ENCODE measurements at places on chromosomes 16 and 17. TPM values are rescaled to one million over a fixed set of nuclear protein-coding genes. Genes with fewer than 3 reads are reported as not detected.

- no peaks in the 10 kb centered on the region for H3K27me3 ChIP-seq
- H3K27ac ChIP-seq: no peak overlapping the region
- peaks cover 3% of the 10 kb centered on the region for H3K4me1 ChIP-seq
- H3K36me3 ChIP-seq: no peaks in the 10 kb centered on the region
These were observed 13.4 kb upstream of the IRF8 start for GRCh38 chr16:85885537-85885936.

- H3K36me3 ChIP-seq: no peaks in the 10 kb centered on the region
- peaks cover 13% of the 10 kb centered on the region for H3K4me1 ChIP-seq
- DNase-seq: no peak
- H3K27ac ChIP-seq: no peak overlapping the region
- H3K27me3 ChIP-seq: no peaks in the 10 kb centered on the region
These were observed 6.8 kb upstream of the CAVIN1 start for GRCh38 chr17:42429726-42430447.

- DNase-seq: no peak
- H3K36me3 ChIP-seq: peaks cover 15% of the 10 kb centered on the region
- H3K4me3 ChIP-seq: no peak overlapping the region
- H3K27me3 ChIP-seq: no peaks in the 10 kb centered on the region
- peaks cover 5% of the 10 kb centered on the region for H3K4me1 ChIP-seq
These were observed 24.2 kb downstream of the SAP30BP start for GRCh38 chr17:75691371-75691791.

GRCh38 chr16:19660432-19660831 lies 57.6 kb downstream of the KNOP1 start:
- peaks cover 19% of the 10 kb centered on the region for H3K36me3 ChIP-seq
- H3K27me3 ChIP-seq: no peaks in the 10 kb centered on the region
- H3K4me3 ChIP-seq: no peak overlapping the region
- DNase-seq: no peak
- no peaks in the 10 kb centered on the region for H3K4me1 ChIP-seq
- no peak overlapping the region for H3K27ac ChIP-seq

DNA sequence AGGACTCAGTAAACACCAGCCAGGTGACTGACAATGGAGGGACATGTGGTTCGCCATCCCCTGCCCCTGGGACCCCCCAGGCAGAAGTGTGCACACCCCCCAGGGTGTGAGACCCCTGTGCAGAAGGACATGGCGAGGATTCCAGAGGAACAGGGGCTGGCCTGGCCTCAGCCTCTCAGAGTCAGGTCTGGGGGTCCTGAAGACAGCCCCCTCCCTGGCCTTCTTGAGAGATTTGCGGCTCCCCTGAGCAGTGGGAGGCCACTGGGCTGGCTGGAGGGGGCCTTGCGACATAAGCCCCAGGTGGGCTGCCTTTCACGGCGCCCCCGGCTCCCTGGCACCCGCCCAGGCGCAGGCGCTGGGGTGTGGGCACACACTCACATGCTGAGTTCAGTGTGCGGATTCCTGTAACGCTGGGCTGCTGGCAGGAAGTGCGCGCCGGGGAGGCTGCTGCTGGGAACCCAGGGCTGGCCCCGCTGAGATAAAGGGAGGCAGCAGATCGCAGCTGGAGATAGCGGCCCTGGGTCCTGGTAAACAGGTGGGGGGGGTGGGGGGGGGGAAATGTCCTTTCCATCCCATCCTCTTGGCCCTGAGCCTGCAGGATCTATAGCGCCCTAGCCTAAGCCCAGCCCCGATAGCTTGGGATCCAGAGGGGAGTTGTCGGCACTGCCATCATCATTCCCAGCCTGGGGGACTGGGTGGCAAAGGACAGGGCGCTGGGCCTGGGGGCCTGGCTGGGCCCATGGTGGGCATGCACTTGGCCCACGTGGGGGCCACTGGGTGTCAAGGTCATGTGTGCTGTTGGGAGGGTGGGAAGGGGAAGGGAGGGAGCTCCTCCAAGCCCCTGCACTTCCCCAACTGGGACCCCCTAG lies 27.1 kb downstream of the TMEM235 start:
- peaks cover 6% of the 10 kb centered on the region for H3K4me1 ChIP-seq
- H3K27ac ChIP-seq: no peak overlapping the region
- H3K4me3 ChIP-seq: no peak overlapping the region
- DNase-seq: no peak
- H3K27me3 ChIP-seq: no peaks in the 10 kb centered on the region
- no peaks in the 10 kb centered on the region for H3K36me3 ChIP-seq

DNA sequence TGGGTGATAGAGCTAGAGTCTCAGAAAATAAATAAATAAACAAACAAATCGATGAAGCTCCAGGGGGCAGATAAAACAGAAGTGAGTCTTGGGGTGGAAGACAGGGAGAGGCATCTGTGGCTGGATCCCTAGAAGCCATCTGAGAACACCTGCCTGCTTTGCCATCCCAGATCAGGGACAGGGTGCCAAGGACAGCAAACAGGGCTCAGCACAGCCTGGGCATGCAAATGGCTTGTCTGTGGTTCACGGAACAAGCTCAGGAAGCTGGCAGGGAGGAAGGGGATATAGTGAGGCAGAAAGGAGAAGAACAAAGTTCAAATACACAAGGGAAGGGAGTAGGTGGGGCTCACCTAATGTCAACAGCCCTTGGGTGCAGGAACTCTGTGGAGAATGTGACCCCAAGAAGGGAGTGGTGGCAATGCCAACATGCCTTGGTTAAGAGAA lies 27.5 kb downstream of the TRIM25 start:
- H3K4me1 ChIP-seq: no peaks in the 10 kb centered on the region
- H3K36me3 ChIP-seq: peaks cover 26% of the 10 kb centered on the region
- DNase-seq: no peak
- no peak overlapping the region for H3K4me3 ChIP-seq

GRCh38 chr16:12317856-12318537 lies 341.5 kb downstream of the SNX29 start:
- H3K27ac ChIP-seq: no peak overlapping the region
- no peak for DNase-seq
- H3K36me3 ChIP-seq: no peaks in the 10 kb centered on the region
- H3K27me3 ChIP-seq: no peaks in the 10 kb centered on the region

DNA sequence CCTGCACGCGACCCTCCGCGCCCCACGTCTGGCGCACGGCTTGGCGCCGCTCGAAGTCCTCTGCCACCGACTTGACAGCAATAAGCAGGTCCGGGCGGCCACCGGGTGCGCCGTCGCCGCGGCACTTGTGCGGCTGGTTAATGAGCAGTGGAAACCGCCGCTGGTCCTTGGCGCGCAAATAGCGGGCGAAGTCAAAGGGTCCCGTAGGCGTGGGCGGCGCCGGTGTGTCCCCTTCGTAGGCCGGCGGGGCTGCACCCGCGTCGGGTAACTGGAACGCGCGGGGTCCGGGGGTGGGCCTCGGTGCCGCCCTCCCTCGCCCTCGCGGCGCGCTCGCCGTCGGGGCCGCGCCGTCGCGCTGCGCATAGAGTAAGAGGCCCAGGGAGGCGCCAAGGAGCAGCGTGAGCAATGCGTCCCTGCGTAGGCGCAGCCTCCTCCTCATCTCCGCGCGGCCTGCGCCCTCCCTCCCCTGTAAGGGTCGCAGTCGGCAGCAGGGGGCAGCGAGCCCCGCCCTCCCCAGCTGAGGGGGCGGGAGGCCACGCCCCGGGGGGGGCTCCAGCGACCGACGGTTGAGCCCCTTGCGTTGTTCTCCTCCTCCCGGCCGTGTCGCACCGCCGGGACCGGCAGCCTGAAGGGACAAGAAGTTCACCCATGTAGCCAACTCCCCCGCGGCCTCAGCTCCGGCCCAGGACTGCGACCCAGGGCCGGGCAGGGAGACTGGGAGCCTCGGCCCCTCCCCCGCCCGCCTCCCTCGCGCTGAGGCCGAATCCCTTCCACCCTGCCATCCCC lies 558 bp downstream of the B3GNT9 start:
- no peak for DNase-seq
- peak overlapping the region; percentile 96 for H3K4me3 ChIP-seq
- H3K36me3 ChIP-seq: peaks cover 10% of the 10 kb centered on the region
- peaks cover 5% of the 10 kb centered on the region for H3K4me1 ChIP-seq
- no peaks in the 10 kb centered on the region for H3K27me3 ChIP-seq
- H3K27ac ChIP-seq: peak overlapping the region; percentile 95

DNA sequence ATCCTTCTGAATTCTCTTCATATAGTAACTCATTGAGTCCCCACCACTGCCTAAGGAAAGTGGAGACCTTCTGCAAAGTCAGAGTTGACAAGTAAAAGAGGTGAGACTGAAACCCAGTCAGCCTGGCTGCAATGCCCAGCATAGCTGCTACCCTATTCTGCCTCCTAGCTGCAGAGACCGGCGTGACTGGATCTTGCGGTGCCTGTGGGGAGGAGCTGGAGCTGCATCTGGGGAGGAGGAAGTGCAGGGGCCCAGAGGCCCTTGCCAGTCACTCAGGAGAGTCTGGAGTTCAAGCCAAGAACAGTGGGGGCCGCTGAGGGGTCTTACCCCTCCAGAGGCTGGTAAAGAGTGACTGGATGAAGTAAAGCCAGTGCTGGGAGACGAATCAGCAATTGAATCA lies 35.0 kb upstream of the ZNF423 start:
- DNase-seq: no peak
- no peaks in the 10 kb centered on the region for H3K27me3 ChIP-seq
- H3K36me3 ChIP-seq: no peaks in the 10 kb centered on the region
- H3K4me3 ChIP-seq: no peak overlapping the region

DNA sequence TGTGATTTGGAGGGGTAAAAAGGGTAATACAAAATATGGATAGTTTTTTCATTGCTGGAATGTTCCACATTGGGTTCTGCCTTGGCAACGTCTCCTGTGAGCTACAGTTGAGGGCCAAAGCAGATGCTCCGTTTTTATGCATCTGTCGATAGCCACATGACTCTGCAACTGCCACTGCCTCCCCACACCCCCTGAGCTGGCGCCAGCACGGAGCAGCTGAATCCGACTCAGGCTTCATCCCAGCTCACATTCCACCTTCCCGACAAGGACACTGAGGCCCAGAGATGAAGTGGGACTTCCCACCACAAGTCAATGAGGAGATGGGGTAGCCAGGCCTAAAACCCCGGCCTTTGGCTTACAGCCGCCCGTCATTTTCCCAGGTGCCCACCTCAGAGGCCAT lies 334.1 kb downstream of the CDH13 start:
- no peak overlapping the region for H3K27ac ChIP-seq
- no peak overlapping the region for H3K4me3 ChIP-seq
- H3K27me3 ChIP-seq: no peaks in the 10 kb centered on the region
- no peaks in the 10 kb centered on the region for H3K4me1 ChIP-seq
- no peaks in the 10 kb centered on the region for H3K36me3 ChIP-seq

GRCh38 chr17:40343219-40344119 lies 21.1 kb downstream of the GJD3 start:
- H3K4me1 ChIP-seq: peaks cover 40% of the 10 kb centered on the region
- peak overlapping the region; percentile 92 for H3K27ac ChIP-seq
- H3K4me3 ChIP-seq: peak overlapping the region; percentile 94
- no peaks in the 10 kb centered on the region for H3K36me3 ChIP-seq
- no peak for DNase-seq
- H3K27me3 ChIP-seq: no peaks in the 10 kb centered on the region

DNA sequence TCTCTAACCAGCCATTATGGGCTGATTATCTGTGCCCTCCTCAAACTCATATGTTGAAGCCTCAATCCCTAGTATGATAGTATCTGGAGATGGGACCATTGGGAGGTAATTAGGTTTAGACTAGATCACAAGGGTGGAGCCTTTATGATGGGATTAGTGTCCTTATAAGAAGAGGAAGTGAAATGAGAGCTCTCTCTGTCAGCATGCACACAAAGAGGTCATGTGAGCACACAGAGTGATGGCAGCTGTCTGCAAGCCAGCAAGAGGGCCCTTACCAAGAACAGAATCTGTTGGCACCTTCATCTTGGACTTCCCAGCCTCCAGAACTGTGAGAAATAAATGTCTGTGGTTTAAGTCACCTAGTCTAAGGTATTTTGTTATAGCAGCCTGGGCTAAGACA lies 101.9 kb downstream of the PCTP start:
- H3K27me3 ChIP-seq: no peaks in the 10 kb centered on the region
- no peak for DNase-seq
- H3K27ac ChIP-seq: no peak overlapping the region
- H3K4me3 ChIP-seq: no peak overlapping the region

GRCh38 chr17:36055921-36056520 lies 8.1 kb upstream of the CCL18 start:
- DNase-seq: no peak
- H3K4me3 ChIP-seq: no peak overlapping the region
- H3K27me3 ChIP-seq: no peaks in the 10 kb centered on the region

DNA sequence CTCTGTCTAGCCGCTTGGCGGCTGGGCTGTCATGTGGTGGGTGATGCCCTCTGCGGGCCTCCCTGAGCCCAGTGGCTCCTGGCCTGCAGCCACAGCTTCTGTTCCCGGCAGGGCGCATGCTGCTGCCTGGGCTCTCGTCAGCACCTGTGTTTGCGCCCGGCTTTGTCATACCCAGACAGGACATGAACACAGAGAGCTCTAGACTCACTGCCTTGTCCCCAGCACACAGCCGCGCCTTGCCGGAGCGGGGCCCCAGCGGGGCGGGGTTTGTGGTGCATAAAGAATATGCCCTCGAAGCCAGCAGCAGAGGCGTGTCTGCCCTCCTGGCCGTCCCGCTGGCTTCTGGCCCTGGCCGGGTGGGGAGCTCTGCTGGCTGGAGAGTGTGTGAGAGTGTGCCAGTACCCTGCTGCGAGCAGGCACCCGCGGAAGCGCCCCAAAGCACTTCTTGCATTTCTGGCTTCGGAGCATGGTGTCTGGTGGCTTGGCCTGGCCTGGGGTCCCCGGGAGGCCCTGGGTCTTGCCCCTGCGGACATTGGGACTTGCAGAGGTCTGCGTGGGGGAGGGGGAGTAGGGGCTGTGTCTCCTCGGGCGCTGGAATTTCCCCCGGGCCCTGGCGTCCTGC lies 14.4 kb downstream of the ASPSCR1 start:
- peak; percentile 29 for DNase-seq
- H3K4me1 ChIP-seq: peaks cover 19% of the 10 kb centered on the region

- no peak overlapping the region for H3K27ac ChIP-seq
- peak overlapping the region; percentile 38 for H3K4me3 ChIP-seq
- no peaks in the 10 kb centered on the region for H3K4me1 ChIP-seq
- no peaks in the 10 kb centered on the region for H3K27me3 ChIP-seq
- DNase-seq: no peak
These were observed 65.9 kb upstream of the IRX6 start for GRCh38 chr16:55257966-55258613.

DNA sequence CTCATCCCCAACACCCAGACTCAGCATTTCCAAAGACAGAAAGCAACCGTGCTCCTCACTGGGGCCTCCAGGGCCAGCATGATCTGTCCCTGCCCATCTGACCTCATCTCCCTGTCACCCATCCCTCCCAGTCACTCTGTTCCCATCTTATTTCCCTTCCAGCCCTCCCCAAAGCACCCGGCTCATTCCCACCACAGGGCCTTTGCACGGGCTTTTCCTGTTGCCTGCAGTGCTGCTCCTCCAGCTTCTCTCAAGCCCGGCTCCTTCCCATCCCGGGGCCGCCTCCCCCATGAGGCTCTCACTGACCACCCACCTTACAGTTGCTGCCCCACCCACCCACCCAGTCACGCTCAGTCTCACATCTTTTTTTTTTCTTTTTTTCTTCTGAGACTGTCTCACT lies 54.8 kb downstream of the RMI2 start:
- no peak overlapping the region for H3K4me3 ChIP-seq
- H3K4me1 ChIP-seq: no peaks in the 10 kb centered on the region
- H3K27ac ChIP-seq: no peak overlapping the region
- no peak for DNase-seq

- H3K36me3 ChIP-seq: peaks cover 7% of the 10 kb centered on the region
- peaks cover 50% of the 10 kb centered on the region for H3K4me1 ChIP-seq
- no peak overlapping the region for H3K4me3 ChIP-seq
- DNase-seq: no peak
These were observed 42.2 kb downstream of the PAFAH1B1 start for GRCh38 chr17:2635675-2636074.

The ASIC2 gene
- total RNA-seq: 0.54 TPM

The TXNL4B gene
- 3.7 TPM for total RNA-seq

The TSC2 gene
- total RNA-seq: 123 TPM

The RAB26 gene
- total RNA-seq: not detected
